ENCODE measurements at places on chromosomes 4 and X.

GRCh38 chr4:97670703-97671269, 472.5 kb downstream of the STPG2 start:
- no peak for DNase-seq

DNA sequence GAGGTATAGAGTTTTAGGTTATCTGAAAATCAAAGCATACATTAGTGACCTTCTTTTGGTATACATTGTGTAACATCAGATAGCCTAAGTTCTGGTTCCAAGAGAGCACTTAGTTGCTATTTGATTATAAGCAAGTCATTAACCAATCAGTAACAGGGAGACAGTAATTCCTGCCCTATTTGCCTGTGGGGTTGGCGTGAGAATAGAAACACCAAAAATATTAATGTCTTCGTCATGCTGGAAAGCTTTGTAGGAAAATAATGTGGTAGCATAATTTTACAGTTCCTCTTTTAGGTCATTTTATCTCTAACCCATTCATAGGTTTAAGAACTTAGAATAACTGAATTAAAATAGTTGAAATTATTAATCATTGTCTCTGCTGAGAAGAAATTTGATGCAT, 37.8 kb downstream of the NPNT start:
- no peak for DNase-seq

- DNase-seq = no peak
Observed at GRCh38 chr4:5027346-5027745, 8.1 kb upstream of the CYTL1 start.

- no peak for DNase-seq
Observed at GRCh38 chr4:124694306-124694705, 18.2 kb downstream of the ANKRD50 start.

DNA sequence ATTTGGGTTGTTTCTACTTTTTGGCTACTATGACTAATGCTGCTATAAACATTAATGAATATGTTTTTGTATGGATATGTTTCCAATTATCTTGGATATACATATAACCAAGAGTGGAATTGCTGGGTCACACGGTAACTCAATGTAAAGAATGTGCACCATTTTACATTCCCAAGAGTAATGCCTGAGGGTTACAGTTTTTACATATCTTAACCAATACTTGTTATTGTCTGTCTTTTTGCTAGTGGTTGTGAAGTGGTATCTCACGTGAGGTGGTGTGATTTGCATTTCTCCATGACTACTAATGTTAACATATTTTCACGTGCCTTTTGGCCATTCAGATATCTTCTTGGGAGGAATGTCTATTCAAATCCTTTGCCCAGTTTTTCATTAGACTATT, 200.3 kb upstream of the MAB21L2 start:
- no peak for DNase-seq

- DNase-seq = no peak
Observed at GRCh38 chrX:48451708-48452107, 18.4 kb downstream of the SLC38A5 start.

All from inflammatory macrophage treated with lipopolysaccharide for 4 hours (primary cell).